ENCODE measurements at places on chromosomes 4 and X. TPM values are rescaled to one million over a fixed set of nuclear protein-coding genes. Genes with fewer than 3 reads are reported as not detected.

The EVC2 gene
- 11.2 TPM for total RNA-seq

The PDHA2 gene
- not detected for total RNA-seq

The MAGEA9B gene
- not detected for total RNA-seq

The MAGEB1 gene
- total RNA-seq, result not detected

The UGT2B11 gene
- 0.29 TPM for total RNA-seq

The NWD2 gene
- total RNA-seq, result not detected

The TCEANC gene
- total RNA-seq, result 25.7 TPM

The CLDN34 gene
- not detected for total RNA-seq

The GPR50 gene
- not detected for total RNA-seq

The TMEM255A gene
- 0.29 TPM for total RNA-seq

The CYTL1 gene
- total RNA-seq, result 1.3 TPM

The CYSLTR1 gene
- 7.1 TPM for total RNA-seq
